ENCODE measurements at places on chromosomes 13 and 19.

- DNase-seq = peak; percentile 24
Observed at GRCh38 chr13:20174656-20175405, 14.0 kb upstream of the GJA3 start.

DNA sequence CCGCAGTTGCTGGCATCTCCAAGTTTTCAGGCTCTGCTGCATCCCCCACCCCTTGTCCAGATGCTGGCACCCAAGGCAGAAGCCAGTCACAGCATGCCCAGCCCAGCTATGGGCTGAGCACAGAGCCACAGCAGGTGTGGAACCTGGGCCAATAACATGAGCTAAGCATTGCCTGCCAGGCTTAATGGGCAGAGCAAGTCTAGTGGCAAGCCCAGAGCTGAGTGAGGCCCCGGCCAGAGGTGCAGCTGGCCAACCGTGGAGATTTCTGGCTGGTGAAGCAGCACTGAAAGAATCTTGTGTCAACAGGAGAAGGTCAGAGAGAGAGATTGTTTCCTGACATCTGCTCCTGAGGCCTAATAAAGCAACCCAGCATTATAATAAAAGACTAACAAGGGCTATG lies 111.0 kb downstream of the B3GLCT start:
- DNase-seq = no peak

- DNase-seq = no peak
Observed at GRCh38 chr13:109899748-109900147, 113.4 kb upstream of the IRS2 start.

GRCh38 chr13:64457976-64458375 lies 2772.2 kb downstream of the PCDH9 start:
- DNase-seq = no peak

All from stimulated activated CD4-positive, alpha-beta T cell treated with anti-CD3 and anti-CD28 coated beads, TNF-alpha, amount 100 ng/mL, for 1 hour (primary cell).